ENCODE measurements at places on chromosomes 7 and 10.

- peak; percentile 64 for DNase-seq
Observed at GRCh38 chr7:27149842-27150567, 2.4 kb downstream of the HOXA3 start.

GRCh38 chr10:31018356-31018750 is 13.3 kb downstream of the ZNF438 start:
- no peak for DNase-seq

GRCh38 chr7:44706788-44707557 is 41.7 kb upstream of the ZMIZ2 start:
- no peak for DNase-seq

DNA sequence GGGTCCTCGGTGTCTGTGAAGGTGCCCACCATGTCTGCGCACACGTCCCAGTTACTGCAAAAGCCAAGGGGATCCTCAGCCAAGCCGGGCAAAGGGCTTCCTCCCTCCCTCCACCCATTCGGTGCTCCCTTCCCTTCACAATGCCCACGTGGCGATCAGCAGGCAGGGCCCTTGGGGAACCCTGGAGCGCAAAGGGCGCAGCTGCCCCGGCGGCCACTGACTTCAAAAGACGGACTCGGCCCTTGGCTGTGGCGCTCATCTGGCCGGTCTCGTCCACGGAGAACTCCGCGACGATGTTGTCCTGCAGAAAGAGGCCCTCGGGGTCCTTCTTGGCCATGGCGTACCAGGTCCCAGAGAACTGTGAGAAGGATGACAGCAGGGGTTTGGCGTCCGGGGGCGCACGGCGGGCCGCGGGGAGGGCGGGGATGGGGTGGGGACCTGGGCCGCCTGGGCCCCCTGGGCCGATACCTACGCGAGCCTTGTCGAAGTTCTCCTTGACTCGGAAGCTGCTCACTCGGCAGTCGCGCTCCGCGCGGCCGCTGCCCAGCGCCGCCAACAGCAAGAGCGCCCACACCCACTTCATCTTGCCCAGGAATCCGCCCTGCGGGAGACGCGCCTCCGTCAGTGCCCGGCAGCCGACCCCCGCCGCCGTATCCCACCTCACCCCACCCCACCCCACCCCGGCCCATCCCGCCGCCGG is 439 bp downstream of the RBP4 start:
- DNase-seq = no peak

DNA sequence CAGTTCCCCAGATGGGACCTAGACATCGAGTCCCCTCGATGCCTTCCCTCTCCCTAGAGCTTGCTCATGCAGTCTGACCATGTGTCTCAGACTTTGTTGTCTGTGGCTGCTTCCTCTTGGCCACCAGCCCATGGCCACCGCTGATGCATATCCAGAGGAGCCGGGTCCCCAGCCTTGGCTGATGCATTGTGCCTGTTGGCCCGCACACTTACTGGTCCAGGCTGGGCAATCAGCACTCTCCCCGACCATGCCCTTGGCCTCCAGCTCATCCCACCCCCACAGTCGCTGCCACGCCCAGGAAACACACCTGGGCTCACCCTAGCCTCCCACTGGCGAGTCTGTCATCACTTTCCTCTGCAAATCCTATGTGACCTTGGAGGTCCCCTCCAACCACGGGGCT is 10.1 kb downstream of the NPC1L1 start:
- DNase-seq = no peak

DNA sequence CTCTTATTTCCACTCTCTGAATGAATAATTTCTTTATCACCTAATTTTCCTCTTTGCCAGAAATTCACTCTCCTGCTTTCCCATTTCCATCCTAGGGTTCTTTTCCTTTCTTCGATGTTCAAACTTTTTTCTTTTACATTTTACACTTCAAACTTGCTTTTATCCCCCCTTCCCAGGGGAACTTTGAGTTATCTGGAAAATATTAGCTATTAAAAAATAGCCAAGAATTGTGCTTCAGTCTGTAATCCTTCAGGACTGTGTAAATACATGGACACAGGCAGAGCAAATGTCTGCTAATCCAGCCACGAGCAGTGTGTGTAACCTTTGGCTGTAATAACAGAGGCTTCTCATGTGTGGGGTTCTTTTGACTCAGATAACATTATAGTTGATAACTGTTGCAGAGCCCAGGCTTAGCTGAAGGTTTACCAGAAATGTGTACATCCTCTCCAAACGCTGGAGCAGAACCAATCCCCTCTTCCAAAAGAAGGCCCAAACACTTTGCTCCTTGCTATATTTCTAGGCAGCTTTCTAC is 4.6 kb downstream of the ASB4 start:
- no peak for DNase-seq

GRCh38 chr10:42933448-42934340 is 143.2 kb upstream of the RET start:
- no peak for DNase-seq

DNA sequence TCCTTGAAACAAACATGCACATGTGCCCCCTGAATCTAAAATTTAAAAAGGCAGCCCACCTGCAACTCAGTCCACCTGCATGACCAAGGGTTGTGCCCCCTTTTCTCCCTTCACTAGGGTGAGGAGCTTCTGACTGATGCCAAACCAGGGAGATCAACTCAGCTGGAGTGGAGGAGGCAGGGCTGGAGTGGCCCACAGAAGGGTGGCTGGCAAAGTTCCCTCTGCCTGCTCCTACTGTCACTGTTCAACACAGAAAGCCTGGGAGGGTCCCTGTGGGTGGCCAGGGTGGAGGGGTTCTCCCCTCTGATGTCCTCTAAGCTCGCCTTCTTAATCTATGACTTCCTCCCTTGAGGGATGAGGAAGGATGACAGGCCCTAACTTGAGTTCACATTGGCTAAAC is 55.7 kb upstream of the ANTXRL start:
- DNase-seq = no peak

DNA sequence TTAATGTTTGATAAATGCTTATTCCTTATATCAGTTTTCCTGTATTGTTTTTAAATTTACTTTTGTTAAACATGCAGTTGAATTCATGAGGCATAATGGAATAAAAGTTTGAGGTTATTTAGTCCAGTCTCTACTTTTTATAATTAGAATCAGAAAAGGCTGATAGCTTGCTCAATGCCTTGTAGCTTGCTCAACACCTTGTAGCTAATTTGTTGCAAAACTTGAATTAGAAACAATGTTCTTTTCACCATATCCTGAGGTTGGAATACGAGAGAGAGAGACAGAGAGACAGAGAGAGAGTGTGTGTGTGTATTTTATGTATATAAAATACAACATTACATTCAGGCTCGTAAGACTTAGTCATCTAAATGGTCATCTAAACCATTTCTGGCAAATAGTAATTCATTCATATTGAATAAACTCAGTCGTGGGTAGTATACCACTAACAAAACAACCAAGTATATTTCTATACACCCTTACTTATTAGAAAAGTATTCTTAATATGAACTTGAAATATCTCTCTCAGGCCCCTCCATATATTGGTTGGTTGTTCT is 243.5 kb downstream of the ADK start:
- no peak for DNase-seq

GRCh38 chr10:70324339-70324861 is 40.6 kb upstream of the NPFFR1 start:
- no peak for DNase-seq

DNA sequence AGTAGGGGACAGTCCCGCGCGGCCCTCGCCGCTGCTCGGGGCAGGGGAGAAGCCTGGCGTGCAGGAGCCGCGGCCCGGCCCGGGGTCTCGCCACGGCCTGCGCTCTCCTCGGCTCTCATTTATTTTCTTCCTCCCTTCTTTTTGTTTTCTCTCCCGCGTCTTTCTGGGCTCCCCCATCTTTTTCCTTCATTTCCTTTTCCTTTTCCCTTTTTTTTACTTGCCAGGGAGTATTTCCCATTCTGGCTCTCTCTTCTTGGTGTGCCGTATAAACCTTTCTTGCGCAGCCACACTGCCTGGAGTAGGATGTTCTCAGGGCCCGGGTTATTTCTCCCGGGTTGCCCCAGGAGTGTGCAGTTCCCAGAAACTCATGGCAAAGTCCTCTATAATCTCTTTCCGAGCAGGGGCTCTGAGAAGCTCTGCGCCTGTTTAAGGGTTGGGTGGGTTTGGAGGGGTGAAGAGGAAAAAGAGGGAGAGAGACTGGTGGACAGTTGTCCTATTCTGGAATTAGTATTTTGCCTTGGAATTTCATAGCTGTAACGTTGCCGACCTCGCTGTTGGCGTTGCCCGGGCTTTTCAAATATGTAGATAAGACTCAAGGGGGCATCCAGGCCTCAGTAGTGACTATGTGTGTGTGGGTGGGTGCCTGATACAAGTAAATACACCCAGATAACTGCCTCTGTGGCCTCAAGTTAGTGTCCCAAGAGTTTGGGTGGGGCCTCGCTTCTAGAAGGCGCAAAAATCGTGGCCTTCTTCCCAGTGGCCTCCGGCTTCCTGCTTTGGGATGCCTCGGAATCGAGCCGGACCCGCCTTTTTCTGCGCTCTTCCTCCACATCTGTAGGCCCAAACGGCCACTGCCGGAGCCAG is 4.3 kb upstream of the ZNF503 start:
- no peak for DNase-seq

GRCh38 chr7:50712252-50713122 is 70.2 kb downstream of the GRB10 start:
- DNase-seq = no peak

- no peak for DNase-seq
Observed at GRCh38 chr7:110988890-110989501, 101.9 kb upstream of the LRRN3 start.

- DNase-seq = no peak
Observed at GRCh38 chr7:29401769-29402168, 161.9 kb upstream of the PRR15 start.

DNA sequence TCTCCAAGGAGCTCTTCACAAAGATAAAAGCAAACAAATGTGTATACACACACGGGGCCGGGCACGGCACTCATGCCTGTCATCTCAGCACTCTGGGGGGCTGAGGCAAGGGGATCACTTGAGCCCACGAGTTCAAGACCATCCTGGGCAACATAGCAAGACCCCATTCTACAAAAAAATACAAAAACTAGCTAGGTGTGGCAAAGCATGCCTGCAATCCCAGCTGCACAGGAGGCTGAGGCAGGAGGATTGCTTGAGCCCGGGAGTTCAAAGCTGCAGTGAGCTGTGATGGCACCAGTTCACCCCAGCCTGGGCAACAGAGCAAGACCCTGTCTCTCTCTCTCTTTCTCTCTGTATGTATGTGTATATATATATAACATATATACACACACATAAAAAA is 22.3 kb downstream of the TTYH3 start:
- DNase-seq = no peak

- DNase-seq = no peak
Observed at GRCh38 chr7:95126053-95126709, 198.2 kb downstream of the PON1 start.

DNA sequence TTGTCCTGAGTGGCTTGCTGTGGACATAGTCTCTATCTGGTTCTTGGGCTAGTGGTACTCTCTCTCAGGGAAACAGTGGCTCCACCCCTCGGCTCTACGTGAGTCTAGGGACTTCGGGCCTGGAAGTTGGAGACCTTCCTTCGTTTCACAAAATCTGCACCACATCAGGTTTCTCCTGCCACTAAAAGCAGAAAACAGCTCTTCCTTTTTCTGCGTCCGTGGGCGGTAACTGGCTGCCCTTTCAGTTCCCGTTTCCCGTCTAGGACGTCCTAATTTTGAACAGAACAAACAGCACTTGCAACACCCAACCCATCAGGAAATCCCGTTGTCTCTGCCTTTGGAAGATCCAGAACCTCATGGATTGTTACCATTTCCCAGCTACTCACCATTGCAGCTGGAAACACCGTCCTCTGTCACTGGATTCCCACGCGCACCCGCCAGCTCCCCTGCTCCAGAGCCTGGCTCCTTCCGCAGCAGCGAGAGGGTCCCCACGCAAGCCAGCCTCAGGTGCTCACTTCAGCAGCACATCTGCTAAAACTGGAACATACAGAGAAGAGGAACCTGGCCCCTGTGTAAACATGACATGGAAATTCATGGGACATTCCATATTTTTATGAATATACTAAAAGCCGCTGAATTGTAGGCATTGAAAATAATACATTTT is 311.4 kb upstream of the AKR1E2 start:
- no peak for DNase-seq

Data from NCI-H1694 treated with DMSO at 0.1 percent for 48 hours (cell line).